Suppressor macrophage (primary cell): ENCODE measurements at places on chromosomes 13 and 19.

GRCh38 chr19:47679922-47680857 is 33.0 kb upstream of the EHD2 start:
- no peak for DNase-seq

DNA sequence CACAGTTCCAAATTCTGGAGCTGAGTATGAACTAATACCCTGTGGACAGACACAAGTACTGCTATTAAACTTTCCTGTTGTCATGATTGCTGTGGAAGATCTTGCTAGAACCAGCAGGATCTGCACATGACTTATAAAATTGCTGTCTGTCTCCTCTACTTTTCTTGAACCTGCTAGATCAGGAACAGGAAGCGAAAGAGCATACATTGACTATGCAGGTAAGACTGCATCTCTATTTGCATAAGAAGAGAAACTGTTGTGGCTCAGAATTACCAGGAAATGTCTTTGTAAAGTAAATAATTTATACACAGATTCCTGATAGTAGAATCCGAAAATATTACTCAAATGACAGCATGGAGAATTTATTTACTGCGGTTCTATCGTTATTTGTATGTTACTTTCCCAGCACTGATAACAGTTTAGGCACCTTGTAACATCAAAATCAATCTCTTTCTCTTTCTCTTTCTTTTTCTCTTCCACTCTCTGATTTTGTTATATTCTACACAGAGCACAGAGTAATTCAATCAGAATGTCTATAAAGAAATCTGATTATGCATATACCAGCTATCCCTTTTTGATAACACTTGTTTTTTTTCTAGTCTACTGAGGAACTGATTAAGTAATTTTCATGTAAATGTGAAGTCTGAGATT is 226.5 kb downstream of the MYO16 start:
- no peak for DNase-seq

GRCh38 chr19:49939721-49940481 is 10.6 kb upstream of the NUP62 start:
- DNase-seq: no peak

- peak; percentile 7 for DNase-seq
These were observed 567 bp downstream of the EFNB2 start for GRCh38 chr13:106534639-106535551.

DNA sequence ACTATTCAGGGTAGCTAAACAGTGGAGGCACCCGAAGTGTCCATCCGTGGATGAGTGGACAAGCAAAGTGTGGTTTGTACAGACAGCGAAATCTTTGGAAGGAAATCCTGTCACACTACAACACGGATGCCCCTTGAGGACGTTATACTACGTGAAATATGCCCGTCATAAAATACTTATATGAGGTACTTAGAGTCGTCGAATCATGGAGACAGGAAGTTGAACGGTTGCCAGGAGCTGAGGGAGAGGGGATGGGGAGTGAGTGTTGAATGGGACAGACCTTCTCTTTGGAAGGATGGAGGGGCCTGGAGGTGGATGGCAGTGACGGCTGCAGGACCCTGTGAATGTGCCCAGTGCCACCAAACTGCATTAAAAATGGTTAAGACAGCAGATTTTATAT is 11.6 kb downstream of the ATP4B start:
- no peak for DNase-seq

DNA sequence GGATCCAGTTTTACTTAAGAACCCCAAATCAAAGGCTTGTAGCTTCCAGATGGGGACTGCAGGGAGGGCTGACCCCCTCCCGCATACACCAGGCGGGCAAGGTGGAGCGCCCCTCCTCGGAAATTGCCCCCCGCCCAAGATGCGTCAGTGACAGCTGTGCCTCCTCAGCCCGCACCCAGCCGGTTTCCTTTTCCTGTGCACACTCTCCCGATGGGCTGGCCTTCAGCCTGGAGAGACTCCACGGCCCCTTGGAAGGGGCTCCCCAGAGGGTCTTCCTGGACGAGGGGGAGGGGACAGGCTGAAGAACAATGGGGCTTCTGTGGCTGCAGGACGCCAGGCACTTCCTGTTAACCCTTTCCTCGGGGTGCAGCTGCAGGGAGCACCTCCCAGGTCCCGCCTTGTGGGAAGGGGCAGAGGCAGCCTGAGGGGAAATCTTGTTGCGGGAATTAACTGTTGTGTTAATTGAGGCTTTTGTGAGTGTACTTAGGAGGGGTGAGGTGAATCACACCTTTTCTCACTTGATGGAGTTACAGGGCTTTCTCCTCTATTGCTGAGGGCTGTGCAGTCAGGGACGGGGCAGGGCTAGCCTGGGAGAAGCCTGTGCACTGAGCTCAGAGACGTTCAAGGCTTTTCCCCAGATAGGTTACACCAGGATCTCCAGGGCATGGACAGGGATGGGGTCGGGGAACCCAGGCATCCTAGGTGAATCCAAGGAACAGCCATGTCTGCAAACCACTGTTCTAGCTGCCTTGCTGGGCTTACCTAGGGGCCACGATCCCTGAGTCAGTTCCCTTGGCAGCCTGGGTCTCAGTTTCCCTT is 14.3 kb downstream of the IER2 start:
- DNase-seq: no peak

DNA sequence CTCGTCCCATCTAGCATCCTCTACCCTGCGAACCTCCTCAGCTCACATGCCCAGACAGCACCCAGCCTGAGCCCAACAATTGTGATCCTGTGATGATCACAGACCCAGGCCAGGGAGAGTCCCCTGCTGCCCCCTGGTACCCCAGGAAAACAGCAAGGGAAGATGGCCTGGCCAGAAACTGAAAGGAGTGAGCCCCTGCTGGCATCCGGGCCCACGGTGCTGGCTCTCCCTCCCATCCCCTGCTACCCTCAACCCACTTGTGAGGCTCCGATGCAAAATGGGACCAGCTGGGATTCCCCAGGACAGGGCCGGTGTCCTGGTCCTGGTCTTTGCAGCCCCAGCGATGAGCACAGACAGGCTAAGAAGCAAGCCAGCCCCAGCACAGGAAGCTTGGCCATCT is 14.1 kb downstream of the RANBP3 start:
- DNase-seq: no peak

DNA sequence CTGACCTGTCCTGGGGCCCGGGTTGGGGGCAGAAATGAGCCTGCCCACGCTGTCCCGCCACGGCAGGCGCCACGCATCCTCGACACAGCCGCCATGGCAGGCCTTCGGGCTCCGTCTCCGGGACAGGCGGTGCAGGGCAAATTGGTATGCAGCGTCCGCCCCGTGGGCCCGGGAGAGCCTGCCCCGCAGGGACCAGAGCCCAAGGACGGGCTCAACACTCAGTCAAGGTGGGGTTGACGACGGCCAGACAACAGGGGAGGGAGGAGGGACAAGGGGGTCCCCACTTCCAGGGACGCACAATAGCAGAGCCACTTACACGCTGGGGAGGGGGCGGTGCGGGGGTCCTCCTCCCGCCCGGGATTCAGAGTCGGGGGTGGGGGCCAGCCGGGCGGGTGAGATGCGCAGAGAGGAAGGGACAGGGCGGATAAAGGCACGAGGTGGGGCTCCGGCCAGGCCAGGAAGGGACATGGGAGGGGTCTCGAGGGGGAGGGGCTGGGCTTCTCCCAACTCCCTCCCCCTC is 1.2 kb downstream of the CTXN1 start:
- DNase-seq: no peak

GRCh38 chr13:67855741-67856238 is 625.7 kb upstream of the PCDH9 start:
- DNase-seq: no peak

GRCh38 chr19:45643927-45644771 is 5.0 kb upstream of the EML2 start:
- DNase-seq: no peak

- DNase-seq: no peak
These were observed 10.3 kb downstream of the ACTN4 start for GRCh38 chr19:38657633-38658222.

DNA sequence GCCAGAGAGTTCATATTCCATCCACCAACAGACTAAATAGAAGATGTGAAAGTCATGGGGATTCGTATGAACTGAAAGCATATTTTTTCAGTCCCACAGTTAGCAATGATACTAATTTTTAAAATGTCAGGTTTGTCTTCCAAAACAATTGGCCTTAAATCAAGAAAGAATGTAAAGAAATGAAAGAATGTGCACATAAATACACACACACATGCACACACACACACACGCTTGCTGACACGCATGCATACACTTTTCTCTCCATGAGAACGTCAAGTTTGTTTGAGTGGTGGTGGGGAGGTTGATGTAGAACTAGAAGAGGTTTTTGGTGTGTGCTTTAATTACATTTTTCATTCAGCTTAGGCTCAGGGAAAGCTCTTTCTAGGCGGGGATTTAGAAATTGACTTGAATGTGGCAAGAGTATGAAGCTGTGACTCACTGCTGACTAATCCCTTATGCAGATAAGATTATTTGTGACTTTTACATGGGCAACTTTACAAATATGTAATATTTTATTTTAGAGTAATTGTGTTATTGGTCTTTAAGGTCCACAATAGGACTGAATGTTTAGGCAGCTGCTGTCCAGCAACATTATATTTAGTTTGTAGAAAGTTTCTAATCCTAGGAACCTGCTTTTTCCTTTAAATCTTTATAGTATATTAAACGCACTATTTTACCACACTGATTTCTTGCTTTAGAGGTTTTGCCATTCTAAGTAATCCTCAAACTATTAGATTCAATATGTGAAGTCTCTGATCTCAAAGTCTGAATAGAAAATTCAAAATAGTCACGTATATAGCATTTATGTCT is 18.8 kb downstream of the FLT1 start:
- peak; percentile 33 for DNase-seq

DNA sequence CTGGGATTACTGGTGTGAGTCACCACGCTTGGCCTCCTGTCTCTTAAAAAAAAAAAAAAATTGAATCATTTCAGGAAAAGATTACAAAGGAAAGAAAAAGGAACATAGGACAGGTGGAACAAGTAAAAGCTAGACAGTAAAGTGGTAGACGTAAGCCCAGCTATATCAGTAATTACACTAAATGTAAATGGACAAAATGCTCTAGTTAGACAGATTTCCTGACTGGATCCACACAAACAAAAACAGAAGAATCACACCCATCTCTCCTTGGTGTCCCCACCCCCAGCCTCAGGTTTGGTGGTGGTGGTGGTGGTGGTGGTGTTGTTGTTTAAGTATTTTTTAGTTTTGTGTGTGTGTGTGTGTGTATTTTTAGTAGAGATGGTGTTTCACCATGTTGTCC is 6.3 kb upstream of the SPIB start:
- DNase-seq: no peak

GRCh38 chr13:28449826-28450773 is 44.8 kb downstream of the FLT1 start:
- DNase-seq: no peak

DNA sequence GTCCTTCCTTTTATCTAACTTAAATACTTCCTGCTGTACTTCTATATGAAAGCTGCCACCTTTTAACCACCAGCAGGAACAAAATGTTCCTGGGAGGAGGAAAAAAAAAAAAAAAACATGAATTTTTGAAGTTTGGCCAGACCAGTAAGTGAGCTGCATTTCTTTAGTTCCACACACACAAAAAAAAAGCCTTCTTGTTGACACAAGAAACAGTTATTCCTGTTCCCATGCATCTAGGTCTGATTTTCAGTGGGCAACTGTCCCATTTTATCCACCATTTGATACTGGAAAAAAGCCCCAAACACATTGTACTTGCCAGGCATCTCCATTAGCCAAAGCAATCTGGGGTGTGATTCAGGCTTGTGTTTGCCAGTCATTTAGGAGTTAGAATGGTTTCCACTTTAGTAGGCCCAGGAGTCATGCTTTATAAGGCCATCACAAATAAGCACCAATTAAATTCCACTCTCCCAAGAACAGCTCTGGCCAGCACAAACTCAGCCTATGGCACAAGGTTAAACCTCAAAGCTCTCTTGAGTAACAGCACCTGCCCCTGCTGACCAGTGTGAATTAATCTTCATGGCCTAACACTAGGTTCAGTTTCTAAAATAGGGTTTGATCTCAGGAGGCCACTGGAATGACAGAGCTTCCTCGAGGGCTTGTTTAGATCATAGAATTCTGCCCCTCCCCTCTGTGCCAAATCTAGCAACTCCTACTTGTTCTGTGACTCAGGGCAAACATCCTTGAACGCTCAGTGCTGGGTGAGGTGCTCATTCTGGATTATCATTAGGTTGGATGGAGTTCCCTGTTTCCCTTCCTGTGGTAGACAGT is 67.1 kb downstream of the NUFIP1 start:
- peak; percentile 28 for DNase-seq

GRCh38 chr19:34165295-34165738 is 7.0 kb upstream of the LSM14A start:
- peak; percentile 42 for DNase-seq

GRCh38 chr19:47601180-47601904 is 7.6 kb upstream of the BICRA start:
- no peak for DNase-seq

DNA sequence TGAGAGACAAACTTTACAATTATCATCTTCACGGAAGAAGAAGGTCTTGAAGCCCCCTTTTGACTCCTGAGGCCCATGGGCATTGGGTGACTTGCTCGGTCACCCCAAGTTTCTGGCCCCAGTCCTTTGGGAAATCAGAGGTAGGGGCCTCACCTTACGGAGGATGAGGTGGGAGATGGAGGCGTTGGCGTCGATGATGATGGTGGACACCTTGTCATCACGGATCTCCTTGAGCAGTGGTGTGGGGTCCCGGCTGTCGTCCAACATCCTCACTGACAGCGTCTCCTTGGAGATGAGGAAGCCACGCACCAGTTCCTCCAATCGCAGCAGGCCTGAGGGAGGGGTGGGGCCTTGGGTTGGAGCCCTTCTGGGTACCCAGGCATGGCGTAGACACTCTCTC is 10.8 kb downstream of the GRIK5 start:
- DNase-seq: no peak

- no peak for DNase-seq
These were observed 414.2 kb upstream of the MIR17HG start for GRCh38 chr13:90933097-90933826.

GRCh38 chr13:99496184-99497142 is 4.8 kb upstream of the TM9SF2 start:
- peak; percentile 94 for DNase-seq

DNA sequence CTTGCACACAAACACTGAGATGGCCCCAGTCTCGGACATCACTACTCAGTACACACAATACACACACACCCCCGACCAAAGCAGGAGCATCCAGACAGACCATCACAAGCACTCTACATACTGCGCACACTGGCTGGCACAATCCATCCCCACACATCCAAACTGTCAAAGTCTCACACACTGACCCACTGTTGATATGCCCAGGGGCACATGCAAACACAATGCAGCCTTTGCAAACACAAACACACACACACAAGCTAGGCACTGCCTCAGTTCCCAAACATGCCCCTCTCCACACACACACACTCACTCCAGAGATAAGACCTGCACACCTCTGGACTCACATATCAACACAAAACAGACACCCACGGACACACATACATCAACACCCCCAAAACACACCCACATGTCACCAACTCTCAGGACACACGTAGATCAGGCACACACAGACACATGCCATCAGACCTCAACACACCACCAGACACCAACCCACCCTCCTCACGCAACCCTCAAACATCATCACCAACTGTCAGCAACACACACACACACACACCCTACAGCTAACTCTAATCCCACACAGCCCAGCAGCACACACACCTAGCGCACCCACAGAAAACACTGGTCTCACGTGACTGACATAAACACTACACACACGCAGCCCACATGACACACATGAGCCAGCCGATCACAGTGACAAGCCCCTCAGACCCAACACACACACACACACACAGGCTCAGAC is 1.9 kb downstream of the BBC3 start:
- peak; percentile 6 for DNase-seq
